ENCODE measurements at places on chromosomes 11 and 22.

GRCh38 chr11:32070692-32071091 is 20.2 kb upstream of the RCN1 start:
- no peak for DNase-seq

GRCh38 chr11:125967515-125967914 is 21.7 kb downstream of the VSIG10L2 start:
- DNase-seq = no peak

DNA sequence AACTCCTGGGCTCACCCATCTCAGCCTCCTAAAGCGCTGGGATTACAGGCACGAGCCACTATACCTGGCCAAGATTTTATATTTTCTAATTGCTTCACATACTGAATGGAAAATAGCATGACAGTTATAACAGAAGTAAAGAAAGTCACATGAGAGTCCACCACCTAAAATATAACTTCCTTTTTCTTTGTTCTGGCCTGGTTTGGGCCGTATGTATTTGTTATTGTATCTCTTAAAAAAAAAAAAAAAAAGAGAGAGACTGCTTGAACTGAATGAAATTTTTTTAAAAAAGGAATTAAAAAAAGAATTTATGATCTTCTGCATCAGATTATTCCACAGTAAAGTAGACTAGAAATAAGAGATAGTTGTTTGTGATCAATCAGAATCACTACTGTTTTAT is 86.0 kb upstream of the GRIK4 start:
- DNase-seq = no peak

GRCh38 chr11:113587308-113587739 is 112.1 kb upstream of the DRD2 start:
- DNase-seq = no peak

GRCh38 chr11:134908583-134908982 is 496.5 kb upstream of the B3GAT1 start:
- DNase-seq = no peak

DNA sequence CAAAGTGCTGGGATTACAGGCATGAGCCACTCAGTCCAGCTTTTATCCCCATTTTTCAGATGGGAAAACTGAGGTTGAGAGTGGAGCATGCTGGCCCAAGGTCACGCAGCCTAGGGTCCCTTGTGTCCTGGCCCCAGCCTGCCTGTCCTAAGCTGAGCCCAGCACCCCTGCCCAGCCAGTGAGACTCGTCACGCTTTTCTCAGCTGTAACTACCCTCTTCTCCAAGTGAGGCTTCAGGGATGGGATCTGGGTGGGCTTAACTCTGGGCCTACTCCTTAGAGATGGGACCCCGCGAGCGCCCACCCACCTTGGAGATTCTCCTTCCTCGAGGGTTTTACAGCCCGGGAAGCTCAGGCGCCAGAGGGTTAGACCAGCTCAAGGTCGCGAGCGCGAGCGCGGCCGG is 390 bp upstream of the TMEM151A start:
- DNase-seq = no peak

GRCh38 chr11:33187998-33188722 is 26.9 kb upstream of the CSTF3 start:
- DNase-seq = no peak

GRCh38 chr22:40418366-40419201 is 48.2 kb downstream of the SGSM3 start:
- no peak for DNase-seq

- no peak for DNase-seq
These were observed 10.6 kb downstream of the MICAL2 start for GRCh38 chr11:12121011-12121410.

- no peak for DNase-seq
These were observed 87.2 kb upstream of the VPREB1 start for GRCh38 chr22:22157348-22157725.

- DNase-seq = peak; percentile 16
These were observed 56.1 kb downstream of the HSD17B12 start for GRCh38 chr11:43736502-43737200.

- no peak for DNase-seq
These were observed 58.9 kb downstream of the FLRT1 start for GRCh38 chr11:64094463-64095260.

GRCh38 chr11:9625162-9625561 is 38.7 kb upstream of the SWAP70 start:
- no peak for DNase-seq

DNA sequence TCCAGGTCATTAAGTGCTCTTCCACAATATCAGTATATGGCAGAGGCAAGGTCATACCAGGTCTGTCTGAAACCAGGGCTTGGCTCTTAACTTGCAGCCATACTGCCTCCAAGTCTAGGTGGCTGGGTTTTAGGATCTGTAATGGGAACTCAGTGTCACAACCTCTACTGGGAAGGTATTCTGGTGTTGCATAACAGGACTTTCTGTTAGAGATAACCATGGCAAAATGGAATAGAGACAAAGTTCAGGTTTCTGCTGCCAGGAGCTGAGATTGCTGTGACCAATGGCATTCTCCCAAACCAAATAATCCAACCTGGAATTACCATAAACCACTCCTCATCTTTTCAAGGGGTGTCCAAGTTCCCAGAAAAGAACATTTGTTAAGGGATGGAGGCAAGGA is 6.8 kb upstream of the SAA1 start:
- DNase-seq = no peak

GRCh38 chr11:23570828-23571227 is 710.6 kb upstream of the CCDC179 start:
- no peak for DNase-seq

GRCh38 chr11:34417202-34417601 is 21.5 kb upstream of the CAT start:
- no peak for DNase-seq

- no peak for DNase-seq
These were observed 87.7 kb downstream of the TRIM44 start for GRCh38 chr11:35750315-35750714.

DNA sequence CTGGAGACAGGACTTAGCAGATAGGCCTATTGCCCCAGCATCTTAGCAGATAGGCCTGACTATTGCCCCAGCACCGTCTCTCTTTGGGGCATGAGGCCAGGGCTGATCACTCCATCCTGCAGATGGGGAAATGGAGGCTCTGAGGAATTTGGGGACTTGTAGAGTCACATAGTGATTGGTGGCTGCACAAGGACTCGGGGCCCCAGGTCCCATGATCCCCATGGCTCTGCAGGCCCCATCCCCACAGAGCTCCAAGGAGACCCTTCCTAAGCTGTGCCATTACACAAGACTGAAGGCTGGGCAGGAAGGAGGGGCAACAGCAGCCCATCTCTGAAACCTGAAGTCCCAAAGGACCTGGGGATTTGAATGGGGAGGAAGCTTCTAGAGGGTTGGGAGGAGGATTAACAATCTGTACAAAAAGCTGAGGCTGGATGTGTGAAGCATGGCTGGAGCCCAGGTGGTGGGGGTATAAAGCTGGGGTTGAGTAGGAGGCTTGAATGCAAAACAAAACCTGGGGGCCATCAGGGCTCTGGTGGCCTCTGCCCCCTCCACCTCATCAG is 1.6 kb downstream of the ARAP1 start:
- DNase-seq = no peak

- DNase-seq = peak; percentile 60
These were observed 910.4 kb downstream of the METTL15 start for GRCh38 chr11:29018631-29019030.

- no peak for DNase-seq
These were observed 15.9 kb downstream of the RHOG start for GRCh38 chr11:3824714-3825472.

- DNase-seq = no peak
These were observed 1.3 kb upstream of the RFPL2 start for GRCh38 chr22:32205974-32206773.

GRCh38 chr11:120794748-120795147 is 229.2 kb upstream of the TBCEL start:
- DNase-seq = no peak

DNA sequence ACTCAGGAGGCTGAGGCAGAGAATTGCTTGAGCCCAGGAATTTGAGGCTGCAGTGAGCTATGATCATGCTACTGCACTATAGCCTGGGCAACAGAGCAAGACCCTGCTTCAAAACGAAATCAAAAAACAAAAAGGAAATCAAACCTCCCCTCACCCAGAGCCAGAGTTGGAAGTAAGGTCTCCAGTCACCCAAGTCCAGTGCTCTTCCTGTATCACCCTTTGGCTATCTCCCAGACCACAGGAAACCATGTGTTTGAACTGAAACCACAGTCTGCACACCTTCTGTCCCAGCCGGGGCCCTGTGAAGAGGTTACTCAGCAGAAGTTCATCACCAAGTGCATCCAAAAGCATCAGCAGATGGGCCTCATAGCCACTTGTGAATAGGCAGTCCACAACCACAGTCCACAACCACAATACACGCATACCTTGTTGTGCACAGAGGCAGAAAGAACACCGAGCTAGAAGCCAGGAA is 4.6 kb downstream of the MYH9 start:
- DNase-seq = no peak

DNA sequence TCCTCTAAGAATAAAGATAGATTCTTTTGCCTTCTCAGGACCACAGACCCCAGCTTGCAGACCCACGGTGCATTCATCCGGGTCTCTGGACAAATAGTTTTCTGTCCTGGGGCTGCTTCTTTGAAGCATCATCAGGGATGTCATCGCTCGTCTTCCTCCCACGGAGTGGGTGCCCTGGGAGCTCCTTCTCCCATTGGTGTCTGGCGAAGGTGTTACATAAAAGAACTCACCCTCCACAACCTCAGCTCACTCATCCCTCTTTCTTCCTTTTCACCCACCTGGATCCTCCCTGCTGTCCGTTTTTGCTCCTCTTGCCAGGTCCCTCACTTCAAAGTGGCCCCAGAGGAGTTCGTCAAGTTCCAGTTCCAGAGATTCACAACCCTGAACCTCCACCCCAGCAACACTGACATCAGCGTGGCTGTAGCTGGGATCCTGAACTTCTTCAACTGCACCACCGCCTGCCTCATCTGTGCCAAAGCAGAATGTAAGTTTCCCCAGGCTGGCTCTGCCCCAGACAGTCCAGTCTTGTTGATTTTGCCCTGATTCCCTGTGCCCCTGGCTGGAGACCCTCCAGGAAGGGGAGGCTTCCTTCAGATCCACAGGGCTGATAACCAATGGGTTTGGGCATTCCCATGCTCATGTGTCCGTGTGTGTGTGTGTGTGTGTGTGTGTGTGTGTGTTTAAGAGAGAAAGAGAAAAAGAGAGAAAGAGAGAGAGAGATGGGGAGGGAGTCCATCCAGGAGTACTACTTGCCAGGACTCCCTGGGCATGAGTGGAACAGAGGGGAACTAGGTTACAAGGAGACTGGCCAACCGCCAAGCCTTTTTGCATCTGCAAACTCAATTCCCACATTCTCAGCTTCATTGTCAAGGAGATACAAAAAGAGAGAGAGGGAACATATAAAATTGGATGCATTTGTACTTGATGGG is 204.2 kb upstream of the TBCEL start:
- no peak for DNase-seq

- DNase-seq = no peak
These were observed 40.3 kb upstream of the SHISAL1 start for GRCh38 chr22:44353041-44353440.

- DNase-seq = no peak
These were observed 61.4 kb downstream of the TP53I11 start for GRCh38 chr11:44889266-44889665.

GRCh38 chr11:72787216-72788104 is 6.4 kb downstream of the STARD10 start:
- DNase-seq = no peak

- no peak for DNase-seq
These were observed 9.0 kb downstream of the CDON start for GRCh38 chr11:126053415-126054286.

- no peak for DNase-seq
These were observed 441 bp upstream of the RPS6KA4 start for GRCh38 chr11:64358536-64358906.

GRCh38 chr11:77440678-77441077 is 33.2 kb downstream of the PAK1 start:
- DNase-seq = no peak

DNA sequence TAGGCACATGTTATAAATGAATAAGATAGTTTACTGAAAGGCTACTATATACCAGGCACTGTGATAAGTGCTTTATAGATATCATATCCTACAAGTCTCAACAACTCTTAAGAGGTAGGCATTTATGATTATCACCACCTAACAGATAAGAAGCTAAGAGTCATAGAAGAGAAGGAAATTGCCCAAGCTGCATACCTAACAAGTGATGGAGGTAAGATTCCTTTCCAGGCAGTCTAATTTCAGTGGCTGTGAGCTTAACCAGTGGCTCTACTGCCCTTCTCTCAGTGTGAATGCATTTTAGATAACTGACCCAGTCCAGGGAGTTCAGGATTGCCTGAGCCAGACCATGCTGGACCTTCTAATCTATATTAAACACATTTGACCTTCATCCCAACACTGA is 39.2 kb downstream of the HEPHL1 start:
- DNase-seq = no peak

- DNase-seq = no peak
These were observed 386.7 kb downstream of the TBC1D22A start for GRCh38 chr22:47148956-47149728.

DNA sequence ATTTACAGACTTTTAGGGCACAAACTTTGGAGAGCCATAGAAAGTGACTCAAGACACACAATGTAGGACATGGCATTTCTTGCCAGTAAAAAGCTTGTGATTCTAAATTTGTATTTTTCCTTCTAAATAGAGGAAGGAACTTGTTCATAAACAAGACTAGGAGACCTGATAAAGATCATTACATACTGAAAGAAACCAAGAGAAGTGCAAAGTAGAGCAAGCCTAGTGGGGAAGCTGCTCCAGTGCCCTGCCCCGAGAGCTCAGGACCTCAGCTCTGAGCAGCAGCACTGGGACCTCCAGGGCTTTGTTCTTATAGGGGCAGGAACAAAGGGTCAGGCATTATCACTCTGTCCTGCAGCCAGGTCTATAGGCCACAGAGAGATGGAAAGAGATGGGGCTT is 7.2 kb downstream of the IRAG1 start:
- DNase-seq = no peak

- DNase-seq = no peak
These were observed 6.6 kb downstream of the TNKS1BP1 start for GRCh38 chr11:57318178-57318577.

DNA sequence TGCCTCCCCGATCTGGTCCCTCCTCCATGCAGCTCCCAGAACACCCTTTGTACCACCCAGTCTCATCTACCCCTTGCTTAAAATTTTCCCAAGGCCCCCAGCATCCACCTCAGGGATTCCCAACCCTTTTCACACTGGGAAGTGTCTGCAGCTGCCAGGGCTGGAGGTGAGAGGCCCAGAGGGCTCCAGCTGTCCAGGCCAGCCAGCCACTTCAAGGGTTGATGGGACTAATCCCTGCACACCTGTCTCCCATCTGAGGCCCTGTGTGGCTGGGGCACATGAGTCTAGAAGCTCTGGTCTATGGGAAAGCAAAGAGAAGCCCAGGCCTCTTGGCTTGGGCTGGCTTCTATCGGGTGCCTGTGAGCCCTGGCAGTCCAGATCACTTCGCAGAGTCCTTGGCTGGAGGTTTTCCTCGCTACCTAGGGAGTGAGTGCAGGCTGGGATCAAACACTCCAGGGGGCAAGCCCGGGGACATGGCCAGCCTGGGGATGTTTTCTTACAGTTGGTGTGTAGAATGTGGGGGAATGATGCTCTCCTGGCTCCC is 41.1 kb upstream of the TPBGL start:
- DNase-seq = no peak

- DNase-seq = no peak
These were observed 39.2 kb upstream of the LMO2 start for GRCh38 chr11:33931067-33931466.

- no peak for DNase-seq
These were observed 141.9 kb downstream of the CSNK2A3 start for GRCh38 chr11:11211186-11211585.

- no peak for DNase-seq
These were observed 740 bp downstream of the EML3 start for GRCh38 chr11:62611705-62612365.

GRCh38 chr11:79249295-79249993 is 191.4 kb downstream of the TENM4 start:
- DNase-seq = no peak

GRCh38 chr11:84384731-84385130 is 1098.6 kb upstream of the CCDC90B start:
- DNase-seq = peak; percentile 2
